ENCODE measurements at places on chromosomes 11 and 22.
A peak's percentile ranks its signal among the peaks of the same experiment; 100 is the strongest.

DNA sequence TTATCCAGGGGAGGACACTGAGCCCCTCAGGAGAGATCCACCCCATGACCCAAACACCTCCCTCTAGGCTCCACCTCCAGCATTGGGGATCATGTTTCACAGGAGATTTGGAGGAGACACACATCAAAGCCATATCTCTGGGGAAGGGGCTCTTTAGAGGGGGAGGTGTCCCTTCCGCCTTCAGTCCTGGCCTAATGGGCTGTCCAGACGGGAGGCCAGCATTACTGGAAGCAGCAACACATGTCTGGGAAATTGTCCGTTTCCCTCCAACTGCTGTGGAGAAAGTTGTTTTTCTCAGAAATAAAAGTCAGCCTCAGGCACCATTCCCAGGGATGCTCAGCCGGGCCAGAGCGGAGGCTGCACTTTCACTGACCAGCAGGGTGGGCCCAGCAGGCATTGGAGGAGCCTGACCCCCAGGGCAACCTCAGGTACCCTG is 9.5 kb downstream of the CACNA1I start:
- no peak for DNase-seq

DNA sequence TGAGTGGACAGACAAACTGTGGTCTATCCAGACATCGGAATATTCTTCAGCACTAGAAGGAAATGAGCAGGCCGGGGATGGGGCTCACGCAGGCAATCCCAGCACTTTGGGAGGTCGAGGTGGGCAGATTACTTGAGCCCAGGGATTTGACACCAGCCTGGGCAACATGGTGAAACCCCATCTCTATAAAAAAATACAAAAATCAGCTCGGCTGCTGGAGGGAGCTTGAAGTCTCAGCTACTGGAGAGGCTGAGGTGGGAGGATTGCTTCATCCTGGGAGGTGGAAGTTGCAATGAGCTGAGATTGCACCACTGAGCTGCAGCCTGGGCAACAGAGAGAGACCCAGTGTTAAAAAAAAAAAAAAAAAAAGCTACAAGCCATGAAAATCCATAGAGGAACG is 8.0 kb upstream of the CTSD start:
- DNase-seq, result no peak

- DNase-seq, result no peak
Observed at GRCh38 chr22:38788021-38788816, 5.7 kb downstream of the DNAL4 start.

GRCh38 chr11:72871119-72871518 is 56.9 kb downstream of the ATG16L2 start:
- no peak for DNase-seq

DNA sequence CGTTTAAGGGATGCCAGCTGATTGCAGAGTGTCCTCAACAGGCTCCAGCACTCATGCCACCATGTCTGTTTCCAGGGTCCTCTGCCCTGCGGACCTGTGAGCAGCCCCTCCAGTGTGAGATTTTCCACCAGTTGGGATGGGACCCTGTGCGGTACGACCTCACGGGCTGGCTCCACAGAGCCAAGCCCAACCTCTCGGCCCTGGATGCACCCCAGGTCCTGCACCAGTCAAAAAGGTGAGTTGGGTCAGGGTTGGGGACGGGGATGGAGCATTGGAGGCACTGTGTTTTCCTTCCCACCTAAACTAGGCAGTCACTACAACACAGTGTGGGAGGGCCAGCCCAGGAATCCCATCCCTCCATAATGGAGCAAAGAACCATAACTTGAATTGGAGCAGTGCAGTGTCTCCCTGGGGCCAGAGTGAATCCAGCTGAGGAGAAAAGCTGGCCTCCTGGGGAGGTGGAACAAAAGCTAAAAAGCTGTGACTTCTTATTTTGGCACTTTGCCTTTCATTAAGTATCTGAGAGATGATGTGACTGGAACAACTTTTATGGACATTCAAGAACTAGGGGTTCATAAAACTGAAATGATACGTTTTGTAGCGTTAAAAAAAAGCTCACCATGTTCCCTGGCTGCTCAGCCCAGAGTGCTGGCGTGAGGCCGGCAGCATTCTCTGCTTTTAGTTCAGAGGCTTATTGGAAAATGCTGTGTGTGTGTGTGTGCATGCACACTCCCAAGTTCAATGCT is 101.8 kb downstream of the MYO18B start:
- no peak for DNase-seq

DNA sequence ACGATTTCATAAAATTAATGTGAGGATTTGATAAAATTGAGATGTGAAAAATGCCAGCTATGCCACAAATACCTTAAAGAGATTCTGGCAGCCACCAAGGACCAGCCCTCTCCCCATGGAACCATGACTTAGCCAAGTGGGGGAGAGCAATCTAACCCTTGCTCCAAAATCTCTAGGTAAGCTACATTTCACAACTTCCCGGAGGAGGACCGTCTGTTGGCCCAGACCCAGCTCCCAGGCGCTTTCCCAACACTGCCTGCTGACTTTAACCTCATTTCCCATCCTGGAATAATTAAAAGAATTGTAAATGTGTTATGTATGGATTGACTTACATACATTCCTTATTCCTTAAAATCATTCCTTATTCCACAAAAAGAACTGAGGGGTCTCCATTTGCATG is 47.5 kb upstream of the TENM4 start:
- no peak for DNase-seq

- DNase-seq, result no peak
Observed at GRCh38 chr11:35040221-35040942, 98.6 kb upstream of the CD44 start.

DNA sequence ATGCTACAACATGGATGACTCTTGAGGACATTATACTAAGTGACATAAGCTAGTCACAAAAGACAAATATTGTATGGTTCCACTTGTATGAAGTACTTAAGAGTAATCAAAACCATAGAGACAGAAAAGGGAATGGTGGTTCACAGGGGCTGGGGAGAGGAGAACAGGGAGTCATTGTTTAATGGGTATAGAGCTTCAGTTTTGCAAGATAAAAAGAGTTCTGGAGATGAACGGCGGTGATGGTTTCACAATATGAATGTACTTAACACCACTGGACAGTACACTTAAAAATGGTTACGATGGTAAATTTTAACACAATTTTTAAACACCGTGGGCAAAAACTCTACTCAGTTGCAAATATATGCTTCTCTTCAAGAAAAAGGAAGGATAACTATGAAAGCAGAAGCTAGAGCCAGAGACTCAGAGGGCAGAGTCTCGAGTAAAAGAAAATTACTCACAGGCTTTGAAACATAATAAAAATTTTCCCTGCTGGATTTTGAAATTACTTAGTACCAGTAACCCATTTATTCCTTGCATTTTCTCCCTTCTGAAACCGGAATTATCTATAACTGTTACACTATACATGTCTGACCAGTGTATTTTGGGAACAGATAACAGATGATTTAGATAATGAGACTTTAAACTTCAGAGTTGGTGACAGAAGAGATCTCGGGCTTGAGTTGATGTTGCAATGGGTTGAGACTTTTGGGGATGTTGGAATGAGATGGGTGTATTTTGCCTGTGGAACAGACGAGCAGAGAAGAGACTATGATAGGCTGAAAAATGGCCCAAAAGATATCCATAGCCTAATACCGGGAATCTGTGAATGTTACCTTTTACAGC is 15.0 kb downstream of the MRTFA start:
- no peak for DNase-seq

DNA sequence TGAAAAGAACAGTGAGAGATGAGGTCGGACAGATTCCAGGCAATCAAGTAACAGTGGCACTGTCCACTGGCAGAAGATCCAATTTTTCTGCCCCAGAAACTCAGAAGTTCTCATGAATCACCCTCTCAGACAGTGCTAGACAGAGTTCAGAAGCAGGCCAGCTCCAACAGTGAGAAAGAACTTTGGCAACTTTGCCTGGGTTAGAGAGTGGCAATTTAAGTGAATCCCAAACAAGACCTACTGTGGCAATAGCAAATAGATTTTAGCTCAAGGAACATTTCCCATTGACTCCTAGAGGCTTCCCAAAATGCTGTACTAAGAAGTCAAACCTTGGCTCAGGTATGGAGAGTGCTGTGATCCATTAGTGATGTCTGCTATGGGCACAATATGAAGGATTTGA is 12.3 kb downstream of the CD44 start:
- DNase-seq, result no peak

- no peak for DNase-seq
Observed at GRCh38 chr22:26651815-26652214, 5.6 kb upstream of the MIAT start.

- no peak for DNase-seq
Observed at GRCh38 chr22:50553310-50553709, 7.6 kb downstream of the KLHDC7B start.

DNA sequence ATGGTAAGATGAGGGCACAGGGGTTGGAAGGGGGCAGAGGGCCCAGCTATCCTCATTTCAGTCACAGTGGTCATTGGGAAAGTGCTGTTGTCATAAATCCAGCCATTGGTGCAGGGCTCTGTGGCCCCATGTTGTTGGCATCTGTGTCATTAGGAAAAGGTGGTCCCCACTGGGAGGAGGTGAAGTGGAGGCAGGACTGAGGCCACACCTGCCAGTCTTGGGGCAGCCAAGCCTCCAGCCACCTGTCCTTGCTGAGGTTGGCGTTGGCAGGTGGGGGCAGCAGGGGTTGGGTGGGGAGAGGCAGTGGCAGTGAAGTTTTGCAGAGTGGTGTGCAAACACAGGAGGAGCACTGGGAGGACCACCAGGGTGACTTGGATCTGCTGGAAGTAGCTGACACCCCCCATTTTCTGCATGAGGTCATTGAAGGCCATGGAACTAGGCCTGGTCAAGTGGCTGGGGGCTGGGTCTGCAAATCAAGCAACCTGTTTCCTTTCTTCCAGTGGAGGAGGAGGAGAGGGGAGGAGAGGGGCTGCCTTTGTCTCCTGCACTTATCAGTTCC is 25.3 kb downstream of the SLC22A6 start:
- DNase-seq, result no peak

GRCh38 chr11:62588966-62589637 is 2.2 kb downstream of the TUT1 start:
- DNase-seq, result no peak

- DNase-seq, result peak; percentile 86
Observed at GRCh38 chr22:25048659-25049647, 96.4 kb downstream of the KIAA1671 start.

- no peak for DNase-seq
Observed at GRCh38 chr11:132056689-132057088, 686.3 kb downstream of the NTM start.

DNA sequence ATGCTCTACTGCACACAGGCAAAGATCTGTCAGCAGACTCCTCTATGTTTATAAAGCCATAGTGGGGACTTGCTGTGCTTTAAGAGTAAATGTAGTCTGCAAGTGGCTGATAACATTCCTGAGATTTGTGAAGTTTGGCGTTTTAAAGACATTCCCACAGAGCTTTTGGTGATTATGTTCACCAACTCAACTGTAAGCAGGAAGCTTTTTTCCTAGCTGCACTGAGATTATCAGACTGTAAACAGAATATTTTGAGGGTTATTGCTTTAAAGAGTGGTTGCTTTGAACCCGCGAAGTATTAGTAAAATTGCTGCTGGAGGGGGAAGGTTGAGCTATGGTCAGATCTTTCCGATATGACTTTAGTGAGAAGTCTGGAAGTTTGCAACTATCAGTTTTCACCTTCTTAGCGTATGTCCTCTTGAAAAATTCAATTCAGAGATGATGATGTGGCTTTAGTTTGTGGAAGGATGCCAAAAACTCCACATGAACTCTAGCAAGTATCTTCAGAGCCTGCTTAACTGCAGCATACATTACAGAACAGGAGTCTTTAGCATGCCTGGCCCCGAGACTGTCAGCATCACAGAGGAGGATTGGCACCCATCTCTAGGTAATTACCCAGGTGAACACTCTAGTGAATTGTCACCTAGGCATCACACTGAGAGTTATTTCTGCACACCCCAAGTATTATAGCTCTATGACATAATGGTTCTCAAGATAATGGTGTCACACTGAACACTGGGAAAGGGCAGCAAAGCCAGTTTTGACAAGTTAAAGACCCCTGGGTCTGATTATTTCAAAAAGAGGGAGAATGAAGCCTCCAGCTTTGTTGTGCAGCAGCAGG is 89.9 kb downstream of the MTNR1B start:
- no peak for DNase-seq

DNA sequence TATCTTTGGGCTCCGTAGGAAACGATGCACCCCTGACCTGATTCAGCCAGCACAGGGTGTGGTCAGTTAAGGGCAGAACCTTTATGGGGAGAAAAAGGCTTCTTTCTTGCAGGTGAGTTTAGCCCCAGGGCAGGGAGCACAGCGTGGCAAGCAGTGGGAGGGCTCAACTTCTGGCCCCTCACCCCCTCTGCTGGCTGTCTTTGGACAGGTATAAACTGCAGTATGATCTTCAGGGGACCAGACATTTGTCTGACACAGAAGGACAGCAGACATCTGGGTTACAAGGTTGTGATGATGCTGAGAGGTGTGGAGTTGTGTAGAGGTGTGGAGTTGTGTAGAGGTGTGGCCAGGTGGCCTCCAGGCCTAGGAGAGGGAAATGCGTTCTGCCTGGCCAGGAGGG is 324.0 kb upstream of the PLET1 start:
- peak; percentile 48 for DNase-seq

DNA sequence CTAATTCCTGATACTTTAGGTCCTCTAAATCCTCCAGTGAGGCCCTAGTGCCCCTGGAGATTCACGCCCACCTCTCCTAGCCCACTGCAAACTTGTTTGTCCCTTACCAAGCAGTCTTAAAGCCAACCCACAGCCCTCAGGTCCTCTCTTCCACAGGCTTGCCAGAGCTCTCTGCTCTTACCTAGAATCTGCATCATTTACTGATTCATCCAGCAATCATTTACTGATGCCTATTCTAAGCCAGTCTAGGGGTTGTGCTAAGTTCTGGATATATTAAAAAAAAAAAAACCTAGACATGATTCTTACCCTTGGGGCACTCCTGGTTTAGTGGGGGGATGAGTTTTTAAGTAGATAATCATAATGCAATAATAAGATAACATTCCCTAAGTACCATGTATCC is 43.0 kb upstream of the PLET1 start:
- DNase-seq, result no peak

GRCh38 chr11:57571606-57572005 is 4.1 kb upstream of the UBE2L6 start:
- DNase-seq, result no peak

DNA sequence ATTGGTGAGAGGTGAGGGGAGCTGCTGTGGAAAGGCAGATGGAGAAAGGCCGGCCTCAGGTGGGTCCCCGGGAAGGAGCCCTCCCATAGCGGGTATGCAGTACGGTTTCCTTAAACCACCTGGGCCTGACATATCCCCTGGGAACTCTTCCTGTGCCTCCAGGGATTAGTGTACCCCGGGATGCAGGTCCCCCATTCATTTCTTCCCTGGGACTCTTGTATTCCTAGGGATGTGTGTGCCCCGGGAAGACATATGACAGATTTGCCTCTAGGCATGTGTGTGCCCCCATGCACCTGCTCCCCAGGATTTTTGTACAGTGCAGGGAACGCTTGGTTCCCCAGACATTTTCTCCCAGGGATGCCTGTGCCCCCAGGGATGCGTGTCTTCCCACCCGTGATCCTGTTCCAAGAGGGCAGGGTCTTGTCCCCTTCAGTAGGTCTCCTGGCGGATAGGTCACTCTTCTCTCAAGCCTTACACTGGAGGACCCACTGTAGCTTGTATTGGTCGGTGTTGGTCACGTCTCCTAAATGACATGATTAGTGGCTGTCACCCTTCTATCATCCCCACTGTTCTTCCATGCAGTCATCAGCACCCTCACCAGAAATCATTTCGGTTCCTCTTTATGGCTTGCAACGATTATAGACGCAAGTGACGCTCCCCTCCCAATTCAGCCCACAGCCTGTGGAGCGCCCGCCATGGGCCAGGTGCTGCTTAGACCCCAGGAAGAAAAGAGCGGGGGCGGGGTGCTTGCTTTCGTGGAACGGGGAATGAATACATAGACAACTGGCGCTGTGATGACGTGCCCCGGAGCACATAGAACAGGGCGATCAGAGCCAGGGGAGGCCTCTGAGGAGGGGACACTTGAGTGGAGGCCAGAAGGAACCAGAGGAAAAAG is 1.3 kb downstream of the PARVB start:
- DNase-seq, result no peak
